SK-MEL-5 (cell line): ENCODE measurements at places on chromosomes 2 and 18. TPM values are rescaled to one million over a fixed set of nuclear protein-coding genes. Genes with fewer than 3 reads are reported as not detected.

The SERPINB4 gene
- not detected in 2 replicates for total RNA-seq

- DNase-seq = no peak
Observed at GRCh38 chr2:25572638-25573037, 100.7 kb downstream of the DTNB start.

The ROCK2 gene
- 21.9 and 25.0 TPM in 2 replicates for total RNA-seq

DNA sequence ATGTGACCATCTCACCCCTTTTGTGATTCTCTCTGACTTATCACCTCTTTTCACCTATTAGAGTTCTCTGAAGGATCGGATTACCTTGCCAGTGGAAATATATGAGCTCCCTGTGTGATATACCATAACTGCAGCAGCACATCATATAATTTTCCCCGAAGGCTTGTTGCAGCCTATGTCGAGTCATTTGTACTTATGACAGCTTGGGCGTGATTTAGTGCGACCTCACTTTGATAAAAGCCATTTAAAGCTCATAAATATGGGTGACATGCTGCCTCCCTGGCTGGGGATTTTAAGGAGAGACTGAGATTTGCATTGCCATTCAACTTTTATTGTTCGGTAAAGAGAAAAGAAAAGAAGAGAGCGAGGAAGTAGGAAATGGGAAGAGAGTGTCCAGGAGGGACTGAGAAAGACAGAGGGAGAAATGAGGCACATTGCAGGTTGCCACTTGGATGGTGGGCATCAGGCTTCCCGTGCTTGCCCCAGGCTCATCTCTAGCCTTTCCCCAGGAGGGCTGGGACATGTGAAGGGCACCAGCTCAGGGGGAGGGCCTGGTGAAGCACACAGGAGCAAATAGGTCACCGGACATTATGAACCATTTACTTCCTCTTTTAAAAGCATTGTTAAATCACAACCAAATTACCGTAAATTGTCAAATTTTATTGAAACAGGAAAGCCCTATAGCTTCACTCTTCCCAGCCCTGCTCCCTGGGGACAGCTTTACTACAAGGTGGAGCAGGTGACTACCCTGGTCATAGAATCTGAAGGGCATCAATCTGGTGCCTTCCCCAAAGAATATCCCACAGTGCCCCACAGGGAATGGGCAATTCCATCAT is 161.3 kb downstream of the SETBP1 start:
- DNase-seq = no peak

DNA sequence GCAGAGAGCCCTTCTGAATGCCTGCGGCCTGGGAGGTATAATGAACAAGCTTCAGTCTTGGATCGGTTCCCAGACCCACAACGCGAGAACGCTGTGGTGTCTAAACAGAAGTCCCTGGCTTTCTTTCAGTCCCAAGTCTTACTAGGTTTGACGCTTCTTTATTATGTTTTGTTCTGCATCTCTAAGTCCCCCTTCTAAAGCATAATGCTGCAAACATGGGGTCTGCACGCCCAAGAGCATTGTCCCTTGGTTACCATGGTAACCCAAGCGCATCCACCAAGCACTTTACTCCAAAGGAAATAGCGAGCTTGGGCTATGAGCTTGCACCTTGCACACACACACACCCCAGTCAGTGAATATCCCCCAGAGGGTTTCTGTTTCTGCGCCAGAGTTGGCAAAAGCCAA is 193.7 kb downstream of the INO80D start:
- DNase-seq = no peak

The UGT1A5 gene
- total RNA-seq = not detected in 2 replicates

The PHOSPHO2 gene
- total RNA-seq = 1.2 and 3.3 TPM in 2 replicates

The KIF1A gene
- total RNA-seq = 0.50 TPM in 1 of 2 replicates, not detected in the other

DNA sequence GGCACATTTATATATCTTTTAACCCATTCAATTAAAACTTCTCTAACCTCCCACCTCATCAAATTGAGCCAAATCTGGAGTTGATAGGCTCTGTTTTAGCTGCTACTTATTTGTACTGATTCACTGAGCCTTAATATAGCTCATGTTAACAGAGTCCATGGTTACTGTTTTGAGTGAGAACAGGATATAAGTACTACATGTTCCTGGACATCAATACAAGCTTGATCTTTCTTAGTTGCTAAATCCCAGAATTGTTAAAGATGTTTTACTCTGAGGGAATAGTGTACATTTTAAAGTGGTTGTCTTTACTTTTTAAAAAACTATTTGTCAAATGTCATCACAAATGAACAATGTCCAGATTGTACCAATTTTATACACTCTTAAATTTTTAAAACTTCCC is 157.7 kb downstream of the RPRM start:
- DNase-seq = no peak

GRCh38 chr2:127796389-127796788 is 14.6 kb downstream of the WDR33 start:
- DNase-seq = no peak

The FSIP2 gene
- not detected in 2 replicates for total RNA-seq

- DNase-seq = no peak
Observed at GRCh38 chr2:23694058-23695045, 232.6 kb downstream of the ATAD2B start.

The GALR1 gene
- not detected in 2 replicates for total RNA-seq

The COL4A4 gene
- not detected in 2 replicates for total RNA-seq

DNA sequence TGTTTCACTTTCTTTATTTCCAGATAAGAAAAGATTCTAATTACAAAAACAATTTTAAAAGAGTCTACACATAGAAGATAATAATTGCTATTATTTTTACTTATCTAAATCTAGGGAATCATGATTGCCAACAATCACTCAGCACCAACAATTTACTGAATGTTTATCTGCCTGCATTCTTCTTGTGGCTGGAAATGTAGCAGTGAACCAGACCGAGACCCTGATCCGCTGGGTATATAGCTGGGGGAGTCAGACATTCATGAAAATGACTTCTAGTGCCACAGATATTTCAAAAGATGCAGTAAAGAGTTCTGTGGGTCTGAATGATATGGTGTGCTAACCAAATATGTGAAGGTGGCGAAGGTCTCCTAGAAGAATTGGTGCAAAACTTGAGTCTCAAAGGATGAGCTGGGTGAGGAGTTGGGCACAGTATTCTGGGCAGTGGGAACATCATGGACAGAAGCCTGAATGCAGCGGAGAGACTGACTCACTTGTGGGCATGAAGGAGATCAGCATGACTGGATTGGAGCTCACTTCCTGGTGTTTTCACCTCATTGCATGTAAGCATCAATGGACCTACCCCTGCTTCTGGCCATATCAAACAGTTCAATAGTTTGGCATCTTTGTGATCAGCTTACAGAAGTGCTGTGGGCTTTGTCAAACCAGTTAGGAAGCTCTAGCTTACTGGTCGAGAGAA is 26.1 kb upstream of the FN1 start:
- DNase-seq = no peak

DNA sequence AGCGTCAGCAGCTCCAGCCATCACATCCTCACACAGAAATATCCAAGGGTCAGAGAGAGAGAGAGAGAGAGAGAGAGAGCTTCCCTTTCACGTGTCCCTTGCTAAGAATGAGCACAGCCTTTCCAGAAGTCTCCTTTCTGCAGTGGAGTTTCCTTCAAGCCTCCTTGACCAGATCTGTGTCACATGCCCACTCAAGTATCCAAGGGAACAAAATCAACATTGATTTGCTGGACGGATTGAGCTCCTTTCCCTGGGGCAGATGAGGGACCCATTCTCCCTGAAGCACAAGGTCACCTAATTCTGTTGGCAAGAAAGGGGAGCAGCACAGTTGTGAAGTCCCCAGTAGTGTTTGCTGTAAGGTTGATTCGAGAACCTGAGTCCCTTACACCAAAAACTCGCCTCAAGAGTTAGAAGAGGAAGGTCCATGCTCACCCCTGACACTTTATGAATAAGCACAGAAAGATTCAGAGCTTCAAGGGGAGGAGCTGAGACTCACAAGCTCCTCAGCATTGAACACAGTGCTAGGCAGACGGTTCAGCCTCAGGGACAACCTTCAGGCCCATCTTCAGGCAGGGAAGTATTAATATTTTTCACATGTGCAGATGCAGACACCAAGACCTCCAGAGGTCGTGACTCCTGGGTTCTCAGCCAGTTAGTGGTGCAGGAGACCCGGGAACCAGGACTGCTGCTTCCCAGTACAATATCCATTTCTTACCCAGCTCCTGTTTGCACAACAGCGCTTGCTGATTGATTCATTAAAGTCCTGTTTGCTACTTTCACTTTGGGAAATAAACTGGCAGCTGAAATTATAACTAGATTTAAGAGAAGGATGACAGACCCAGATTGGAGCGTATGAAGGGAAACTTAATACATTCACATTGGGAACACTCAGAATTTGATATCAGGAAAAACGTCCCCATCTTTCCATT is 38.2 kb upstream of the MARCO start:
- DNase-seq = no peak

GRCh38 chr2:107694667-107695066 is 132.0 kb upstream of the RGPD4 start:
- DNase-seq = no peak

GRCh38 chr18:25278394-25278793 is 73.6 kb downstream of the ZNF521 start:
- no peak for DNase-seq

DNA sequence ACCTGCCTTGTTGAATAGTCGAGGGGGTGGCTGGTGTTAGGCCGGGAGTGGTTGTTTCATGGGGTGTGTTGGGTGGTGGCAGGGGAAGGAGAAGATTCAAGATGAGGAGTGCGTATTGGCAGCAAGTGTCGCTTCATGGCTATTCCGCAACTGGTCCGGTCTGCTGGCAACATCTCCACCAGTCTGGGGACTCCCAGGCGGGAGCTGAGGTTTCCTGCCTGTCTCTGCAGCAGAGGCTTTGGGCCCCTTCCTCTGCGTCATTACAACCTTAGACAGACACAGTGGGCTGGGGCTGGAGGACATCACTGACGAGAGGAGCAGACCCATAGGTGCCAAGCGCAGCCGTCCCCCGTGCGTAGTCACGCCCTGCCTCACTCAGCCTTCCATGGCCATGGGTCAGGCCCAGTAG is 64.0 kb upstream of the MCFD2 start:
- DNase-seq = no peak

The CD8B2 gene
- not detected in 2 replicates for total RNA-seq

The GPR39 gene
- 0.32 TPM in 1 of 2 replicates, not detected in the other for total RNA-seq

GRCh38 chr2:202763916-202764315 is 107.7 kb downstream of the ICA1L start:
- DNase-seq = no peak

DNA sequence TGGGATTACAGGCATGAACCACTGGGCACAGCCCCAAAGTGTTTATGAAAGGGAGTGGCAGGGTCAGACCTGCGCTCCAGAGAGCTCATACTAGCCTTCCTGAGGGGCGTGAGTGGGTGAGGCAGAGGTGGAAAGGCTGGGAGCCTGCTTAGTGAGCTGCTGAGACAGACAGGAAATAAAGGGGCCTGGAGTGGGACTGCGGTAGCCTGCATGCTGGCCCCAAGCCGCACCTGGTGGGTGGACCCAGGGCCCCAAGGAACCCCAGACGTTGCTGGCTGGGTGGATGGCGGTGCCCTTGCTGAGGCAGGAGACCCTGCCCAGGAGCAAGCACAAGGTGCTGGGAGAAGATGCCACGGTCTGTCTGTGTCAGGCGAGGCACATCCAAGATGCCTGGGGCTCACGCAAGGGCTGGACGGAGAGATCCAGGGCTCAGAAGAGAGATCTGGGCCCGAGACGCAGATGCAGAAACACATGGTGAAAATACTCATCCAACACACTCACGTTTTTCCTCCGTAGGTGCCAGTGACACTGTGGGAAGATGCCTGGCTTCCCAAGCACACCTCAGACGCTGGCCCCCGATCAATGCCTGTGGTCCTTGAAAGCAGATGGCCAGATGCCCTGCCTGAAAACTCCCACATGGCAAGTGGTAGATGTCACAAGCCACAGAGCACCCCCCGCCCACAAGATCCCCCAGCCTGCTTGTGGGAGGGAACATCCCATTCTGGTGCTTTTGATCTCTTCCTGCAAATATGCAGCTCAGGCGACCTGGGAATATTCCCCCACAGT is 151.1 kb downstream of the GLI2 start:
- no peak for DNase-seq

DNA sequence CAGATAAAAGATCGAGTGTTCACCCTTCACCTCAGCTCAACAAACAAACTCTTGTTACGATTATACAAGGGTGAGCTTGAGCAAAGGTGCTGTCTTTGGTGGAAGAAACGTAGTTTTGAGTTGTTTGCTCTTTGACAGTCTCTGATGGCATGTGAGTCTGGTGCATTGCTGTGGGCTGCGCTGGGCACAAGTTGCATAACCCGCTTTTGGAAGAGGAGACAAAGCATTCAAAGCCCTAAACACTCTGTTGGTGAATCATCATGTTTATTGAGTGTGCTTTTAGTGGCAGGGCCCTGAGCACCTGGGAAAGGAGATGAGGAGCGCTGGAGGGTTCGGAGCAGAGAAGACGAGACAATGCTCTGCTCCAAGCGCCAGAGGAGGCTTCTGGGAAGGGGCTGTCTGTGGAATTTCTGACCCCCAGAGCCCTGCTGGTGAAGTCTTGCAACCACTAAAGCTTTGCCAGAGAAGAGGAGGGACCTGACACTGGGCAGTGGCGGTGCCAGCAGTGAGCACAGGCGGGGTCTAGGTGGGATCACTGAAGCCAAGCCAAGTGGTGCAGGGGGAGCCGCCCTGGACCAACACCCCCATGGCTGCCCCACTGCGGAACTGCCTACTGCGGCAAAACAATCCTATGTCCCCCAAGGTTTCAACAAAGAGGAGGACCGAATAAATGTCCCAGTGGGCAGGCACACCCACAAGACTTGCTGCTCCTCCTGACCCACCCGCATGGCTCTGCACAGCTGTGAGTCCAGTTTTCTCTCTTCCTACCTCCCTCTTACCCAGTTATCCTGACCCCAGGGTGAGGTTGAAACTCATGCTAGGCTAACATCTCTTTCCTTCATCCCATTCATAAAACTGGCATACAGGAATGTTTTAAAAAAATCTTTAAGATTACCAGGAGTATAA is 64.0 kb downstream of the TNFRSF11A start:
- no peak for DNase-seq

- DNase-seq = peak; percentile 60
Observed at GRCh38 chr18:77765468-77765867, 515.8 kb downstream of the GALR1 start.

GRCh38 chr2:120683701-120684100 is 52.0 kb upstream of the GLI2 start:
- no peak for DNase-seq

The POTEC gene
- not detected in 2 replicates for total RNA-seq

DNA sequence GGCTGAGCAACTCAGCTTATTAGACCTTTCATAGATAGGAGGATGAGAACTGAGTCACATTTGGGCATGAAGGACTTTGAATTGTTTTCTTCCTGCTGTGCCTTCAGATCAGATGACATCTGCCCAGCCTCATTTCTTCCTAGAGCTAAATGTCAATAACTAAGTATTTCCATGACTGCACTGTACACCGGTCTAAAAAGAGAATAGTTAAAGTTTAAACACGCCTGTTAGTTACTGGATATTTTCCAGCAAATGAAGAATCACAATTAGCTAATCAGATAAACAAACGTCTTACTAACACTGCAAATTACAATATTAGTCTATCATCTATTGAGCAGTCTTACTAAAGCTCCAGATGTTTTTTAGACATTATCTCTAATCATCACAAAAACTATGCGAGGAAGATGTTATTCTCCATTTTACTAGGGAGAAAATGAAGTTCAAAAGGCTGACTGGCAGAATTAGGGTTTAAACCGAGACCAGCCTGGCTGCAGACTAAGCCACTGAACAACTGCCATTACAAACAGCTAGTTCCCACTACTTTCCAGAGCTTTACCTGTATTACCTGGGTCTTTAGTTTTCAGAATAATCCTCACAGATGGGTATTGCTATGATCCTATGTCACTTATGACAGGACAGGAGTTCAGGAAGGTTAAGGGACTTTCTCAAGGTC is 69.4 kb upstream of the ZNF397 start:
- DNase-seq = peak; percentile 25

- DNase-seq = no peak
Observed at GRCh38 chr18:54947091-54947490, 12.2 kb downstream of the CCDC68 start.
